Naive thymus-derived CD4-positive, alpha-beta T cell (primary cell): ENCODE measurements at places on chromosomes 5 and 9. TPM values are rescaled to one million over a fixed set of nuclear protein-coding genes. Genes with fewer than 3 reads are reported as not detected.

DNA sequence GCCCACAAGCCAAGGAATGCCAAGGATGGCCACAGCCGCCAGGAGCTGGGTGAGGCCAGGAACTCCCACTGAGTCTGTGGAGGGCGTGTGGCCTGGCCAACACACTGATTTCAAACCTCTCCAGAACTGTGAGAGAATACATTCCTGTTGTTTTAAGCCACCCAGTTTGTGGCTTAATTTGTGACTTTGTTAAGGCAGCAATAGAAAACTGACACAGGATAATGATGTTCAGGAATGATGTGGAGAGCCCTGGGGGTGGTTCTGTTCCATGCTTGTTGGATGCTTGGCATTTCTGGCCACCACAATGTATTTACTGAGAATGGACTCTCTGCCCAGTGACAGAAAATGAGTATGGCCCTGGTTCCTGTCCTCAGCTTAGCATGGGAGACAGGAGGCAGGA is 82.8 kb downstream of the DAP start:
- DNase-seq: no peak

DNA sequence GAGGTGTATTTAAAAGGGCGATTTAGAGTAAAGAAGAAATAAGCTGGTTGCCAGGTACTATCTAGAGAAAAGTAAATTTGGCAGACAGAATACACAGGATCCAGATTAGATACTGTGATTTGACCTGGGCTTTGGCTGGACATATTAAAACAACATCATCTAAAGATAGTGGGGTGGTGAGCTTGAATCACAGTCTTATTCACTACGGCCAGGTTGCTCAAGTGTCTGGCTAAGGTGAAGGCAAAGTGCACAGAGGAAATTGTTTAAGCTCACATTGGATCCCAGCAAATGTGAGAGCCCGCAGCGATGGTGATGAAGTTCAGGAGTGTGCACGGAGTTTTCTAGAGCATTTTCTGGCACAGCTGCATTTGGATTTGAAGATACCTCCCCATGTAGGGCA is 398.2 kb upstream of the MEF2C start:
- no peak for DNase-seq

GRCh38 chr5:127957183-127957582 is 126.4 kb upstream of the SLC12A2 start:
- DNase-seq: no peak

Gene RECK
- 13.9 TPM for total RNA-seq

Gene CATSPER3
- 0.53 TPM for total RNA-seq

Gene SPAG8
- total RNA-seq: 8.1 TPM
